Breast epithelium (tissue), 4 donors: ENCODE measurements at places on chromosomes 2 and 18. TPM values are rescaled to one million over a fixed set of nuclear protein-coding genes. Genes with fewer than 3 reads are reported as not detected.

Gene RBKS
- 5.1 TPM for total RNA-seq

GRCh38 chr18:62325806-62326645, 916 bp downstream of the TNFRSF11A start:
- no peak for DNase-seq

DNA sequence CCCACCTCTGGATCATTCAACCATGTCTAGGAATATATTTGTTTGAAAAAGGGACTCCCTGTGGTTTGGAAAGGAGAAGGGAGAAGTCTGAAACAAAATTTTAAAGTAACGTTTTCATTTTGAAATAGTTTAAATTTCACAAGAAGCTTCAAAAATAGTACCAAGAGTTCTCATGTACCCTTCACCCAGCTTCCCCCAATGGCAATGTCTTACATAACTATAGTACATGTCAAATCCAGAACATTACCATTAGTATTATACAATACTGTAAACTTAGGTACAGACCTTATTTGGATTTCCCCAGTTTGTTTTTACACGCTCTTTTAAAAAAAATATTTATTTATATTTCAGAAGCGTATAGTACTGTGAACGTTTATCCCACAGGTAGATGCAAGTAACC, 4.0 kb upstream of the LYG2 start:
- DNase-seq: no peak

Gene WNT10A
- total RNA-seq: 0.88 TPM

GRCh38 chr2:5725794-5726463, 33.7 kb downstream of the SOX11 start:
- DNase-seq: no peak

DNA sequence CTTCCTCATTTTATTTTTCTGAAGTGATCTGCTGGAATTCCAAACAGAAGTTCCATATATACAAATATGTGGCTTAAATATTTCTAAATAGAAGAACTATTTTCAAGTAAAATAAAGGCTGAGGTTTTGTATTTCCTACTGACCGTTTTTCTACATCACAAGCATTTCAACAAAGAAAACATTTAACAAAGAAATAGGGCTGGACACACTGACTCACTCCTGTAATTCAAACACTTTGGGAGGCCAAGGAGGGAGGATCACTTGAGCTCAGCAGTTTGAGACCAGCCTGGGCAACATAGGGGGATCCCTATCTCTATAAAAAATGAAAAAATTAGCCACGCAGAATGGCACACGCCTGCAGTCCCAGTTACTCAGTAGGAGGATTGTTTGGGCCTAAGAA, 44.6 kb downstream of the TANK start:
- DNase-seq: no peak

GRCh38 chr2:113858764-113859163, 31.1 kb upstream of the ACTR3 start:
- DNase-seq: no peak

Gene CIB4
- not detected for total RNA-seq
